ENCODE measurements at places on chromosomes 16 and 17.

DNA sequence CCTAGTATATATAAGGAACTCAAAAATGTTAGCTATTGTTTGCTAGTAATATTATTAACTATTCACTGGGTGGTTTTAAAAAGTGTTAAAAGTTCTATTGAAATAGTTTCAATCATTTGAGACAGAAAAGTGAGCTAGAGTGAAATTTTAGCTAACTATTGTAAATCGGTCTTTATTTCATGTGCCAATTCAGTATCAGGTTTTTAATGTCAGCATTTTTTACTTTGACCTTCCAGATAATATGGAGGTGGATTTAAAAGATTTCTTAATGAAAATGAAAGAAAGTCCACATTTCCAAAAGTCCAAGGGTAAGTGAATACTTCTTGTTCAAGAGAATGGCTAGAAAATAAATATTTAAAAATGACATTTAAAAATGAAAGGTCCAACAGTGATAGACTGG lies 90.9 kb downstream of the EFCAB13 start:
- no peak for DNase-seq

DNA sequence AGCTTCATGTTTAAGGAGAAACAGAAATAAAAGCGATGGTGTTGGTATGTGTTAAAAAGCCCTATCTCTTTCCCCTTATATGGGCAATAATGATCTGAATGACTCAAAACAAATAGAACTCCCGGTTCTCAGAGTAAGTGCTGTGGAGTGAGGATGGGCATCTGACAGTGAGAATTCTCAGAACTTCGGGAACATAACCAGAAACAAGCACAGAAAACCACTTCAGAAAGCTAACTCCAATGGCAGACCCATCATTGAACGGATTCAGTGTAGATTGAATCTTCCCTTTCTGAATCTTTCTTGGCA lies 67.2 kb downstream of the CDH8 start:
- DNase-seq, result no peak

DNA sequence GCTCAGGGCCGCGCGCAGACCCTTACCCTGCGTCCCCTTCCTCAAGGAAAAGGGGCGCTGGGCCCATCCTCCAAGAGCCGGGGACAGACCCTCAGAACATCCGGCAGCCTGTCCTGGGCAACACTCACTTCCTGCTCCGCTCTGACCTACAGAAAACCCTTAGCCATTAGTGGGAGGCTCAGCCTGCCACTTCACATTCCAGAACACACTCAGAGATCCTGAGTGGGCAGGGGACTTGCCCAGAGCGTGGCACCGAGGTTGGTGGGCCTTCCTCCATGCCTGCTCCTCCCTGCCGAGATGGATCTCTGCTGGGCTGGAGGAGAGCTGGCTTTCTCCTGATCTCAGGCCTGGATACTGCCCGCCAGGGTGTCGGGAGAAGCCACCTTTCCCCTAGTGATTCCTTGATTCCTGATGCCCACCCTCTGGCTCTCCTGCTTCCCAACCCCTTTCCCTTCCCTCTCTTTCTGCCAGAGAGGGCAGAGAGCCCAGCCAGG lies 1.5 kb downstream of the SCARF1 start:
- no peak for DNase-seq

DNA sequence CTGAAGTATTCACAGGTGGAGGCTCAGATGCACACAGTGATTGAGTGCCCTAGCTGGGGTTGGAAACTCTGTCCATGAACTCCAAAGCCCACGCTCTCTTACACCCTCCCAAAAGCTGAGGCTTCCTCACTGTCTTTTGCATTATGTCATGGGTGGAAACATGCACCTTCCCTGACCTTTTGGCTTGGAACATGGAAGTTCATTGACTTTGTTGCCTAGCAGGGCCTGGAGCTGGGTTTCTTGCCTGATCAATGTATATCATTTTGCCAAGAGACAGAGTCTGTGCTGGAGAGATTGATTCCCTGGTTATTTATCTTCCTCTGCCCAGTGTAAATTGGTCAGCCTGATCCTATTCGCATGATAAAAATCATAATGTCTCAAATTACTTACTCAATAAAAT lies 558.4 kb downstream of the MAF start:
- DNase-seq, result no peak

- DNase-seq, result no peak
Observed at GRCh38 chr17:76255801-76256429, 9.2 kb upstream of the UBALD2 start.

Data from left hindlimb (tissue), 1 donor.